NAMALWA (cell line): ENCODE measurements at places on chromosomes 1 and 21.

DNA sequence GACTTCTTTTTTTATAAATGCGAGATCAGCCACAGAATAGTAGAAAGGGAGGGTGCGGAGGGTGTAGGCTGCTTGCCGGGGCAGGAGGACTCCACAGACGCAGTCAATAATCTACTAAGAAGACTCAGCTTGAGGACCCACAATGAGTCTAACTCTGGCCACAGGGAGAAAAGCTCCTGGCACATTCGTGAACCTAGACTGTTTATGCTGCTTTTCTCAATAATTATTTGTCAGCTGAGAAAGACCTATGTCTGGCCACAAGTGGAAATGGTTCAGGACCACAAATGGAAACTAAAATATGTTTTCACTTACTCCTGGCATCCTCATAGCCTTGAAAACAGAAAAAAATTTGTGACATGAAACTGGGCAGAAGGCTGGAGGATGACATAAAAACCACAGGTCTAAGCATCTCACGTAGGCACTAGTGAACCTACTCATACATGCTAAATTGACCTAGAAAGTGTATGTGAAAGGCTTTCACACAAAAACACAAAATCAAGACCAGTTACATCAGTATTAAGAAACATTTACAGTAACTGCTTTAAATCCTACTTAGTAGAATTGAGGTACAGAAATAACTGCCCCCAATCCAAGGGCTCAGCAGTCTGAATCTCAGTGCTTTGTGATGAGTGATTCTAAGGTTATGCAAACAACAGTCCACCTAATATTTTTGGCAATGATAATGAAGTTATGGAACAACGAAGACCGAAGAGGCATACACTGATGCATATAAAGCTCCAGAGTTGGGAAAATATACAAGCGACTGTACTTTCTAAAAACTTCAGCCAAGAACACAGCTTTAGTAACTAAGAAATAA, 159.5 kb downstream of the SLC45A1 start:
- no peak for DNase-seq

DNA sequence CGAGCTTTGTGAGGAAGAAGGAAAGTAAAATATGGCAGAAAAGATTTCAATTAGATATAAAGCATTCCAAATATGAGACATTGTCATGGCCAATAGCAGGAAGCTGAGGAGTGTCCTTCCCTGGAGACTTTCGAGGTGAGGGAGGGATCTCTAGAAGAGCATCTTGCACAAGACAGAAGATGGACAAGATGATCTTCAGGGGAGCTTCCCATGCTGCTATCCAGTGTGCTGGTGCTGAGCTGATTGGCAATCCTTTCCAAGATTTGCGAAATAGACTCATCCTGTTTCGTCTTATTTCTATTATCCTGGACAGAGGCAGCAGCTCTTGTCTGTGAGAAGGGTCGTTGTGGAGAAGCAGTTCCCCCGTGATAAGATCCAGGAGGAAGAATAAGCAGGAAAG, 342.0 kb upstream of the CAMK1G start:
- no peak for DNase-seq

DNA sequence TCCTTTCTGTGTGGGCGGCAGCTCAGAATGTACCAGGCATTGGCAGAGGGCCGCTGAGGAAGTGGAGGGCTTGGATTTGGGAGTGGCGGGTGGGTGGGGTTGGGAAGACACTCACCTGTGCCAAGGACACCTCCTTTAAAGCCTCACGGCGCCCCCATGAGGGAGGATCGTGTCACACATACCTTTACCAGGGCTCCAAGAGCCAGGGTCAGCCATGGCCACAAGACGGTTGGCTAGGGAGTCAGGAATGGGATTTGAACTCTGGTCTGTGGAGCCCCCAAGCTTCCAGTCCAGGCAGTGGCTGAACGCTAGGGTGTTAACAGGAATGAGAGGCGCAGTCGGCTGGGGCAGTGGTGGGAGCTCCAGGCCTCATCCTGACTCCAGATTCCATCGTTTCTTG, 4.6 kb downstream of the NBL1 start:
- DNase-seq, result no peak

- DNase-seq, result no peak
Observed at GRCh38 chr1:219441884-219442283, 171.0 kb downstream of the ZC3H11B start.
